ENCODE measurements at places on chromosomes 3 and 15.

DNA sequence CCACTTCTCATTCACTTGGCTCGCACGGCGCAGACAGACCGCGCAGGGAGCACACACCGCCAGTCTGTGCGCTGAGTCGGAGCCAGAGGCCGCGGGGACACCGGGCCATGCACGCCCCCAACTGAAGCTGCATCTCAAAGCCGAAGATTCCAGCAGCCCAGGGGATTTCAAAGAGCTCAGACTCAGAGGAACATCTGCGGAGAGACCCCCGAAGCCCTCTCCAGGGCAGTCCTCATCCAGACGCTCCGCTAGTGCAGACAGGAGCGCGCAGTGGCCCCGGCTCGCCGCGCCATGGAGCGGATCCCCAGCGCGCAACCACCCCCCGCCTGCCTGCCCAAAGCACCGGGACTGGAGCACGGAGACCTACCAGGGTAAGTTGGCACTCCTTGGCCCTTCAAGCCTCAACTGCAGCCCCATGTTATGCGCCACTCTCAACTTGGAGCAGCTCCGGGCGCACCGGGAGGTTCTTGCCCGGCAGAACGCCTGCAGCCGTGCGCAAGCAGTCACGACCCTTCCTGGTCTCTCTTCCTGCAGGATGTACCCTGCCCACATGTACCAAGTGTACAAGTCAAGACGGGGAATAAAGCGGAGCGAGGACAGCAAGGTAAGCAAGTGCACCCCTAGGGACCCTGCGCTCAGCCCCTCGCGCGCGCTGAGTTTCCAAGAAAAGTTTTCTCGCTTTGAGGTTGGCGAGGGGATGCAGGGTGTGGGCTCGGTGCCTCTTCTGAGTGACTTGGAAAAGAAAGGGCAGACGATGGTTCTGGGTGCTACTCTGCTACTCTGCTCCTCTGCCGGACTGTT lies at the start of gene BHLHE40:
TSS of gene BHLHE40 (plus strand) at position 10 of the 801 bp plus-strand sequence. CDS start at position 292, 282 bp downstream.
- no peak for DNase-seq

DNA sequence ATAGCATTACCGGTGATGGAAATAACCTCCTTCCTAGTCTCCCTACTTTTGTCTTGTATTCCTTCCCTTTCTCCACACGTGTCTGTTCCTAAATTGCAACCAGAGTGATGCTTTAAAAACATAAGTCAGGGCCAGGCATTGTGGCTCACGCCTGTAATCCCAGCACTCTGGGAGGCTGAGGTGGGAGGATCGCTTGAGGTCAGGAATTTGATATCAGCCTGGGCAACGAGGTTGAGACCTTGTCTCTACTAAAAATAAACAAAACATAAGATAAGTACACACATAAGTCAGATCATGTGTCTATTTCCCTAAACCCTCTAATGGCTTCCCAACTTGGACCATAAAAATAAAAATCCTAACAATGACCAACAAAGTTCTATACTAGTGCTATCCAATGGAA lies 18.4 kb downstream of the ARMC8 start:
- DNase-seq: no peak

DNA sequence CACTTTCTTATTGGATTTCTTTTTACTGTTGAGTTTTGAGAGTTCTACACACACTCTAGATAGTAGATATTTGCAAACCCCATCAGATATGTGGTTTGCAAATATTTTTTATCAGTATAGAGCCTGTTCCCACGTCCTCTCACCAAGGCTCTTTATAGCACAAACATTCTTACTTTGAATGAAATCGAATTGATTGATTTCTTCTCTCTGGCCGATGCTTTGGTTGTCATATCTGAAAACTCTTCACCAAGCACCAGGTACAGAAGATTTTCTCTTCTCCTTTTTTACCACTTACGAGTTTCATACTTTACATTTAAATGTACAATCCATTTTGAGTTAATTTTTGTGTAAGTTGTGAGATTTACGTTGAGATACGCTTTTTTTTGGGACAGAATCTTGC lies 163.4 kb downstream of the PTPRG start:
- no peak for DNase-seq

DNA sequence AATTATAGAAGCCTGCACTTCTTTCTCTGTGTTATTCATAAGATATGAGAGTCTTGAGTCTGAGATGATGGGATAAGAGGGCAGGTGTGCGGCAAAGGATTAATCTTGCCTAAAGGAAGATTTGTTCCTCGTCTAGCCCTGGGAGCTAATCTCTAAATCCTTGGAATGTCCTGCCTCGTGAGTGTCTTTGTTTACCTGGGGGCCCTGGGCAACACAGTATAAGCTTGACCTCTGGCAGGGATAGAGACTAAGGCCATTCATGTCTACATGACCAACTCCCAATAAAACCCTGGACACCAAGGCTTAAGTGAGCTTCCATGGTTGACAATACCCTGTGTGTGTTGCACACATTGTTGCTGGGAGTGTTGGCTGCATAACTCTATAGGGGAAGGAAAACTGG lies 3.2 kb upstream of the AGBL1 start:
- DNase-seq: no peak

DNA sequence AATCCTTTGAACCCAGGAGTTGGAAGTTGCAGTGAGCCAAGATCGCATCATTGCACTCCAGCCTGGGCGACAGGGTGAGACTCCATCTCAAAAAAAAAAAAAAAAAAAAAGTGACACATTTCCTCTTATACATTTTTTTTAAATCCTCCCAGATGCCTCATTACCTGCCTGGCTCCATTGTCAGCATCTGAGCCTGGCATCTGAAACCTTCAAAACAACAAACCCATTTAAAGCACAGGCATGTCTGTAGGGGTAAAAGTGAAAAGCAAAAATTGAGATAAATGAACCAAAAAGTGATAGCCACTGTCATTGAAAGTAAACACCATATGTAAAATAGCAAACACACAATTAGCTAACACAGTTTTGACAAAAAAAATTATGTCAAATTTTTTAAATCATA lies 38.6 kb downstream of the OSBPL10 start:
- DNase-seq: no peak
